ENCODE measurements at places on chromosomes 11 and 22. TPM values are rescaled to one million over a fixed set of nuclear protein-coding genes. Genes with fewer than 3 reads are reported as not detected.

The OR5P2 gene
- not detected for total RNA-seq

The RBFOX2 gene
- 6.1 TPM for total RNA-seq

The NRXN2 gene
- 0.55 TPM for total RNA-seq

The CLMP gene
- 0.09 TPM for total RNA-seq

The OR8G5 gene
- total RNA-seq = not detected

The CATSPER1 gene
- total RNA-seq = not detected

The ELMOD1 gene
- total RNA-seq = not detected

The TSGA10IP gene
- total RNA-seq = not detected

DNA sequence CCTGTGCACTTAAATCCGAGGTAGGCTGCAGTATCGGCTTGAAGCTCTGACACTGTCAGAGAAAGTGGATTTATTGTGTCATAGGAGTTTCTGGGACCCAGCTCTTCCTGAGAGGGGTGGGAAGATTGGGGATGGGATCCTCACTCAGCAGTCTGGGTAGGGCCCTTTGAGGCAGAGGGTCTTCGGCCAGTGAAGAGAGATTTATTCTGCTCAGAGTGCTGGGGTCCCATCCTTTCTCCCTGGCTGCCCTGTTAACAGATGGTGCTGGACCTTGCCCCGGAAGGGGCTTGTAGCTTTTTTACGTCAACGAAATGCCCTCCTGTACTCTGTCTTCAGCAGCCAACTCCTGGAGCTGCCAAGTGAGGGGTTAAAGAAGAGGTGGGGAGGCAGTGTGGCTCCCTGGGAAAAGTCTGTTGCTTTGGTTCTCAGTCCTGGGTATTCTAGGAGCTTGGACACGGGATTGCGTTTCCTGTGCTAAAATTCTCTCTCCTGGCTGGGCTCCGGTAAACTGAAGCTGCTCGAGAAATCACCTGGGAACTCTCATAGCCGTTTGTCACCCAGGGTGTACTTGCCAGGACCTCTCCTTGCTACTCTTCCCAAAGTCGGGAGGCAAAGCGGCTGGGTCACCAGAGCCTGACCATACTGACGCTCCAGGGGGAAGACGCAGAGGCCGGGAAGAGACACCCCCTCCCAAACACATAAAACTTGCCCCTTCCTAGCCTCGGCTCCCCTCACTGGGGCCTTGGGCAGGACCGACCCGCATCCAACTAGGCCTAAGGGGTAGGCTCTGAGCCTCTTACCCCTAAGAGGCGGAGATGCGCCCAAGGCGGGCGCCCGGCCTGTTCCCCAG, 806 bp upstream of the SMDT1 start:
- DNase-seq = no peak

- DNase-seq = no peak
Observed at GRCh38 chr22:37232140-37232998, 11.7 kb downstream of the RAC2 start.

DNA sequence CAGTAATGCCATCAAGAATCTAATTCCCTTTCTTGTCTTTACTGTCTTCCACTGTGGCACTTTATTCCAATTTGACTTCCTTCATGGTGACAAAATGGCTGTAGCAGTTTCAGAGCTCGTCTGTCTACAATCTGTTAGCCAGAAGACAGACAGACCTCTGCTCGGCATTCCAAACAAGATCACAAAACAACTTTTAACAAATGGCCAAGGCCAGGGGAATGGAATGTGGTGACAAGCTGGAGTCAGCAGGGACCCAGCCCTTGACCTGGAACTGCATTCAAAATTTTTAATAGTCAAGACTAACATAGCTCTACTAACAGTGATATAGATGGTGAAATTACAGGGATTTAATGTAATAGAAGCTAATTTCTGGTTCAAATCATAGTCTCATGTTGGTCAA, 637.2 kb downstream of the ETS1 start:
- no peak for DNase-seq

DNA sequence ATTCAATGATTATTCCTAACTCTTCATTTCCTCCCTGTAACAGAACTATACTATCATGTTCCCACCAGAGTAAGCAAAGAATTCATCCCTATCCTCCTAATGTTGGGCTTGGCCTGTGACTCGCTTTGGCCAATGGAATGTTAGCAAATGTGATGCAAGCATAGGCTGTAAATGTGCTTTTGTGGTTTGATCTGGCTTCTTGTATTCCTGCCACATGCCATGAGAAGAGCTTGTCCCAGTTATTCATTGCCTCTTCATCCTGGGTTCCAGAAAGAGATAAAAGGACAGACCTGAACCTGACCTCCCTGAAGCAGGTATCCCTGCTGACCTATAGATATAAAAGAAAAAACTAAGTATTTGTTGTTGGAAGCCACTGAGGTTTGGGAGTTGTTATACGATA, 51.0 kb downstream of the SYTL2 start:
- no peak for DNase-seq

- no peak for DNase-seq
Observed at GRCh38 chr11:17649696-17650095, 69.7 kb upstream of the MYOD1 start.

- DNase-seq = no peak
Observed at GRCh38 chr11:46729110-46730027, 10.4 kb downstream of the F2 start.

- DNase-seq = no peak
Observed at GRCh38 chr22:45059296-45059695, 49.5 kb upstream of the PHF21B start.

- peak; percentile 37 for DNase-seq
Observed at GRCh38 chr11:57458410-57459163, 1.7 kb upstream of the RTN4RL2 start.

- no peak for DNase-seq
Observed at GRCh38 chr11:100790073-100790472, 103.0 kb downstream of the ARHGAP42 start.

DNA sequence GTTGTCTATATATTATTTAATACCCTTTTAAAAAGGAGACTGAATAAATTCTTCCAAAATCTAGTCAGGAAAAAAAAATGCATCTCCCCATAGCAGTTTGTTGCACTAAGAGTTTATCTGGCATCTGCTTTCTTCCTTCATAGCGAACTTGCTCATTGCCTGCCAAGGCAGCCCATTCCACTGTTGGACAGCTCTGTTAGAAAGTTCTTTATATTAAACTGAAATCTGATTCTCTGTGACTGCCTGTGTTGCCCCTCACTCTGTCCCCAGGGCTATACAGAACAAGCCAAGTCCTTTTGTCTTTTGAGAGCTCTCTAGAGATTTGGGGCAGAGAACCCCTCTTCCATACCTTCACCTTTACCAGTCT, 3.3 kb upstream of the CHRDL2 start:
- no peak for DNase-seq

GRCh38 chr22:49091451-49091850, 736.2 kb downstream of the BRD1 start:
- DNase-seq = peak; percentile 13

- no peak for DNase-seq
Observed at GRCh38 chr11:92558323-92558722, 333.7 kb downstream of the FAT3 start.

GRCh38 chr22:36226189-36226588, 13.1 kb downstream of the APOL2 start:
- DNase-seq = no peak

DNA sequence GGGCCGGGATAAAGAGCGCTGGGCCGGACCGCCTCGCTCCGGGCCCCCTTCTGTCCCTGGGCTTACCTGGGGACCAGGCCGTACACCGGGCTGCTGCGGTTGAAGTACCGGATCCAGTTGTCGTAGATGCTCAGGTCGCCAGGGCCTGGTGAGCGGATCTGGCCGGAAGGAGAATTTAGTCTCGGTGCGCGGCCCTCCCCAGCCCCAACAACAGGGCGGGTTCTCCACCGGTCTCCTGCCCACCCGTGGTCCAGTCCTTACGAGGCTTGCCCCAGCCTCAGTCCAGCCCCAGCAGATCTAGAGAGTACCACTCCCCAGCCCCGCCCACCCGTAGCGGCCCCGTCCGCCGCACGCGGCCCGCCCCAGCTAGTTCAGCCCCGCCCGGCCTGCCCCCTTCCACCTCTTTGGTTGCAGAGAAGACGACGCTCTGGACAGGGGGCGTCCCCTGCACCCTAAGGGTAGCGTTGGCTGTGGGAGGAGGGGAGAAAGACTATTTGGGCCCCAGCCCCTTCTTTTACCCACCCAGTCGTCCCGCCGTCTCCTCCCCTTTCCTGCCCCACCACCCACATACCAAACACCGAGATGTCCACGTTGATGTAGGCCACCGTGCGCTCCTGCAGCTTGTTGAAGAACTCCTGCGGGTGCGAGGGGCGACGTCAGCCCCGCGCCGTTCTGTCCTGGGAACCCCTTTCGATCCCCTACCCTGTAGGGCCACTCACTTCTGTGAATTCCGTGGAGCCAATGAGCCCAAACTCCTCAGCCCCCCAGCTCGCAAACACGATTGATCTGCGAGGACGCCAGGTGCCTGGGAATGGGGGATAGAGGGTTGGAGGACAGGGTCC, 6.8 kb downstream of the SAC3D1 start:
- DNase-seq = peak; percentile 56

GRCh38 chr11:13897646-13898276, 64.8 kb upstream of the SPON1 start:
- DNase-seq = no peak

DNA sequence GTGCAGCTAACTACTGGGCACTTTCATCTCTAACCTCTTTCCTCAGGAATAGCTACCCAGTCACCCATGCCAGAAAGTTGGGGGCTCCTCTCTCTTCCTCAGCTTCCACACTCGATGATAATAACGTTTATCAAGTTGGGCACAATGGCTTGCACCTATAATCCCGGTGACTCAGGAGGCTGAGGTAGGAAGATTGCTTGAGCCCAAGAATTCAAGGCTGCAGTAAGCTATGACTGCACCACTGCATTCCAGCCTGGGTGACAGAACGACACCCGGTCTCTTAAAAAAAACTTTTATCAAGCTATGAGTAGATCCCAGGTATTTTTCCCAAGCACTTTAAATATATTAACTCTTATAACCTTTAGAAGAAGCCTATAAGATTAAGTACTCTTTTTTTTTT, 2.0 kb downstream of the SF3A1 start:
- DNase-seq = no peak

GRCh38 chr11:8809241-8809938, 101.6 kb upstream of the AKIP1 start:
- no peak for DNase-seq

DNA sequence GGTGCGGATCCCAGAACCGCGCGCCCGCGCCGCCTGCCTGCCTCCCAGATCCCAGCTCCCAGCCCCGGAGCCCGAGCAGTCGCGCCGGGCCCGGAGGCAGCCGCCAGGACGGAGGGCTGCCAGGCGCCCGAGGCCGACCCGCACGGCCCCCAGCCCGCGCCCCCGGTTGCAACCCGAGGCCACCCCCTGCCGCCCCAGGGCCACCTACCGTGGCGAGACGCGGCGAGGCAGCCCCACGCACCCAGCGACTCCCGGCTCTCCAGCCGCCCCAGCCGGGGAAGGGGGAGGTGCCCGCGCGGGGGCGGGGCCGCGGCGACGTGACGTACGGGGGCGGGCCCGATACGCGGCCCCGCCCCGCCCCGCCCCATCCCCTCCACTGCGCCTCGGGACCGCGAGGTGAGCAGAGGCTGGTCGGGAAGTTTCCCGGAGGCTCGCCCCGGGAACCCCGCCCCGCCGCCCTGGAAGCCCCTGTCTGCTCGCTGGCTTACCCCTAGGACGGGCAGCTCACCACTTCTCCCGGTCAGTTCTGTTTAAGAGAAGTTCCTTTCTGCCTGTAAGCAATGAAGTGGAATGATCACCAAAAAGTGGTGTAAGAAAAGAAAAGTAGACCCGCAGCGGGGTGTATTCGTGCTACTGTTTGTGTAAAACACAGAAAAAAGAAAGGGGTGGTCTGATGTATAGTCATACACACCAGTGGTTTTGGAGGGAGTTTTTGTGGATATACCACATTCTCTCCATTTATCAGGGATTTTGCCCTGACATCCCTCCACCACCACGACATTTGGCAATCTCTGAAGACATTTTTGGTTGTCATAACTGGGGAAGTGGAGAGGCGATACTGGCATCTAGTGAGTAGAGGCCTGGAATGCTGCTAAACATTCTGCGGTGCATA, at the start of gene TPST2:
TPST2 (minus strand) TSS at position 288 of the 892 bp plus-strand sequence. CDS start 48,502 bp downstream, outside the sequence.
- DNase-seq = peak; percentile 85

DNA sequence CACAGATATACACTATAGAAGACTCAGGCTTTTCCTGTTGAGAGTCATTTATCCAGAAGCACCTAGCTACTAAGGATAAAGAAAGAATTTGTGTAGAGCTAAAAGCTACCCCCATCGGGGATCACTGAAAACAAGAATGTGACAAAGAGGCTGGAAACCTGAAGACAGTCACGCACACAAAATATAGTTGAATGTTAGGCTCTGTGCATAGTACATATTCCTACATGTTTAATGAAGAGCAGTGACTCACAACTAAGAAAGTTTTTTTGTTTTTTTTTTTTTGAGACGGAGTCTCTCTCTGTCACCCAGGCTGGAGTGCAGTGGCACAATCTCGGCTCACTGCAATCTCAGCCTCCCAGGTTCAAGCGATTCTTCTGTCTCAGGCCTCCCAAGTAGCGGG, 8.4 kb downstream of the OR10V1 start:
- no peak for DNase-seq

DNA sequence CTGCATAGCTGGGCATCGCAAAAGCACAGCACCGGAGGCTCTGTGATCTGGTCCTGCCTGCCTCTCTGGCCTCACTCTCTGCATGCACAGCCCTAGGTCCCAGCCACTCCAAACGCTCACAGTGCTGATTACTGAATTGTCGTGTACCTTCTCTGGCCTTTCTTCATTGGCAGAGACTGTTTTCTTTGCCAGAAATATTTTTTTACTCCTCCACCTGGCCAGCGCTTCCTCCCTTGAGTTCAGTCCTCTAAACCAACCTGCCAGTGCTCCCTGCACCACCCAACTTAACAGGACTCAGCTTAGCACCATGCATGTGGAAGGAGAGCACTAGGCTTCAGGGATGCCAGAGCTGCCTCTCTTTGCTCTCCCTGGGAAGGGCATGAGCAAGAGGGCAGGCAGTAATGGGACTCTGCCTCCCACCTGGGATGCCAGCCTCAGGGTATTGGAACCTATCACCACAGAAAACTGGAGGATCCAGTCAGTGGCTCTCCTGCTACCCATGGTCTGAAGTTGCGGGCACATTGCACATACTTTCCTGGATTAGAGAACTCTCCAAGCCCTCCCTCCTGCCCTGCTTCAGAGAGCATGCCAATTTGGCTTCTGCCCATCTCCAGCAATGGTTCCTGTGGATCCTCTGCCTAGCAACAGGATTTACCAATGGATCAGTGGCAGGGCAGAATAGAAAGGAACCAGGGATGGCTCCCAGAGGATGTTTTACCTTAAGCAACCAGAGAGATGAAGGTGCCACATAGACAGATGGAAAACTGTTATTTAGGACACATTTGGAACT, 37.0 kb upstream of the GNAZ start:
- no peak for DNase-seq
